Stimulated activated naive B cell treated with anti-CD40 and anti-IgM and Interleukin-4, amounts not matched to agents 10 μg/mL and 1 μg/mL and 100 μg/mL, for 72 hours (primary cell): ENCODE measurements at places on chromosomes 3 and 15.
A peak's percentile ranks its signal among the peaks of the same experiment; 100 is the strongest.

GRCh38 chr3:170811928-170812591 is 57.9 kb downstream of the RPL22L1 start:
- peaks cover 2% of the 10 kb centered on the region for H3K4me1 ChIP-seq
- H3K27me3 ChIP-seq, result peaks cover 5% of the 10 kb centered on the region
- peak; percentile 61 for DNase-seq
- no peak overlapping the region for H3K4me3 ChIP-seq

DNA sequence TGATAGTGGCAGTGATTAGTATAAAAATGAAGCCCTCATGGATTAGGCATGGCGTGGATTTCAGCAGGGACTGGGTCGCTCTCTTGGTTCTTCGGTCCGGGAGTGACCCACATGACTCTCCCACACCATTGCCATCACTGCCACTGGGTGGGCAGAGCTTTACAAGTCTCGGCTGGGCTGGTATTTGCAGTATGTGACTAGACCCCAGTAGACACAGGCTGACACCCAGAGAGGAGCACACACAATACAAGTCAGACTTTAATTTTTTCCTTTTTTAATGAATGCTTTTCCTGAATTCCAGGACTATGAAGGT is 1.5 kb downstream of the SV2B start:
- no peaks in the 10 kb centered on the region for H3K36me3 ChIP-seq
- H3K4me1 ChIP-seq, result peaks cover 25% of the 10 kb centered on the region
- H3K27me3 ChIP-seq, result peaks cover 90% of the 10 kb centered on the region
- no peak for DNase-seq
- H3K4me3 ChIP-seq, result no peak overlapping the region
- no peak overlapping the region for H3K27ac ChIP-seq

- no peak overlapping the region for H3K27ac ChIP-seq
- no peak for DNase-seq
- H3K4me3 ChIP-seq, result no peak overlapping the region
- no peaks in the 10 kb centered on the region for H3K27me3 ChIP-seq
Measured at GRCh38 chr15:20341901-20342600, 199.5 kb downstream of the GOLGA6L6 start.

DNA sequence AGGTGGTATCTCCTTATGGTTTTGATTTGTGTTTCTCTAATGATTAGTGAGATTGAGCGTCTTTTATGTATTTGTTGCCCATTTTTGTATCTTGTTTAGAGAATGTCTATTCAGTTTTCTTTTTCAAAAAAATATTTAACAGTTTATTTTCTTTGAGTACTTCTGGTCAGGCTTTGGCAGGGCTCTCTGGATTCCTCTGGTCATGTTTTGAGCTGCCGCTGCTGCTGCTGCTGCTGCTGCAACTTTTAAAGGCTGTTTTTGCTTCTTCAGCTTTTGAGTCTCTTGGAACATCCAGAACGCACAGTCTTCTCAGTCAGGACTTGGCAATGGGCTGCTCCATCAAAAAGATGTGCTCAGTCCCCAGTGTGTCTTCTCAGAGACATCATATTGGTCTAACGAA is 40.1 kb downstream of the REC114 start:
- H3K4me3 ChIP-seq, result no peak overlapping the region
- H3K4me1 ChIP-seq, result peaks cover 3% of the 10 kb centered on the region
- H3K27ac ChIP-seq, result no peak overlapping the region
- H3K27me3 ChIP-seq, result peaks cover 19% of the 10 kb centered on the region
